ENCODE measurements at places on chromosomes 3 and 15.
A peak's percentile ranks its signal among the peaks of the same experiment; 100 is the strongest.

DNA sequence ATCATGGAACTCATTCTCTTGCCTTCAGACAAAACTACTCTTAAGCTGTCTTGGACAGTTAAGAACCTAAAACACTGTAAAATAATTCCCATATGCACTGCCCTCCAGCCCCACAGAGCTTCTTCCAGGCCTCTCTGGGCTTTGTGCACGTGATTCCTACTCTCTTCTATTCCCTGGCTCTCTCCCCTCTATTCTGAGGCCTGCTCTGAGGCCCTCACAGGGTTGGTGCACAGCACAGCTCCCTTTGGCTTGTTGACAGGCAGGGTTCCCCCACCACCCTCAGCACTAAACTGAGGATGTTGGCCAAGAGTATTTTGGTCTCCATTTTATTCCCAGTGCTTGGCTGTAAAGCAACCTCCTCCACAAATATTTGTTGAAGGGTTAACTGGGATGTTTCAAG lies 13.5 kb downstream of the MRPL46 start:
- no peak overlapping the region for H3K27ac ChIP-seq
- no peak overlapping the region for H3K4me3 ChIP-seq
- H3K36me3 ChIP-seq, result no peaks in the 10 kb centered on the region
- no peak for DNase-seq

DNA sequence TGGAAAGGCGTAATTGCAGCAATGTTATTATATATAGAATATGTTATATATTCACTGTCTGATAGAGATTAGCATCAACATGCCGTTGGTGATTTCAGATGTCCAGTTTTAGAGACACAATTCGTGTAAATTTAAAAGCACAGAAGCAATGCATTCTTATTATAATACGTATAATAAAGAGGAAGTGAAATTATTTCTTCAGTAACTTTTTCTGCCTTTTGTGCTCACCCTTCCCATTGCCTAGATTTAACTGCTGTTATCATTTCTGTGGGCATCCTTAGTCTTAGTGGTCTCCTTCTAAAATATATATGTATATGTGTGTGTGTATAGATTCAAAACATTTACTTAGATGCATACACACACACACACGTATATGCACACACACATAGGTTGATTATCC lies 592.5 kb upstream of the GOLIM4 start:
- DNase-seq, result no peak
- no peaks in the 10 kb centered on the region for H3K4me1 ChIP-seq
- no peaks in the 10 kb centered on the region for H3K27me3 ChIP-seq
- no peak overlapping the region for H3K27ac ChIP-seq

DNA sequence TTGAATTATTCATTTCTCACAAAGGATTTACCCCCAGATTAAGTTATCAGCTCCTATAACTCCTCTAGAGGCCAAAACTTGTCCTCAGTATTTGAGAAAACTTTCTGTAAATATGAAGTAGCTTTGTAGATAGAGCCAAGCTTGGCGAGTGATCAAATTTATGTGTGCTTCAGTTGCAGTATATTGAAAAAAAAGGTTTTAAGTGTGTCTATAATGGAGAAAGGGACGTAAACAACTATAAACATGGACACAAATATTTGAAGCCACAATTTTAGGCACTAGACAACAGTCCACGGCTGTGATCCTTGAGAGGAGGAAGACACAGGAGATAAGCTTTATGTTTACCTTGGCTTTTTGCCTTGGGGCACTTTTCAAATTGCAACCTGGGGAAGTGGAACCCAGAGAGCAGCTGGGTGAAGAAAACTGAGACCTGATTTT lies 118.7 kb downstream of the THRB start:
- no peaks in the 10 kb centered on the region for H3K36me3 ChIP-seq
- no peak overlapping the region for H3K27ac ChIP-seq

- H3K27me3 ChIP-seq, result no peaks in the 10 kb centered on the region
- H3K4me3 ChIP-seq, result no peak overlapping the region
- DNase-seq, result no peak
- H3K36me3 ChIP-seq, result no peaks in the 10 kb centered on the region
- peaks cover 4% of the 10 kb centered on the region for H3K4me1 ChIP-seq
Measured at GRCh38 chr3:138455801-138456716, 21.6 kb downstream of the ESYT3 start.

DNA sequence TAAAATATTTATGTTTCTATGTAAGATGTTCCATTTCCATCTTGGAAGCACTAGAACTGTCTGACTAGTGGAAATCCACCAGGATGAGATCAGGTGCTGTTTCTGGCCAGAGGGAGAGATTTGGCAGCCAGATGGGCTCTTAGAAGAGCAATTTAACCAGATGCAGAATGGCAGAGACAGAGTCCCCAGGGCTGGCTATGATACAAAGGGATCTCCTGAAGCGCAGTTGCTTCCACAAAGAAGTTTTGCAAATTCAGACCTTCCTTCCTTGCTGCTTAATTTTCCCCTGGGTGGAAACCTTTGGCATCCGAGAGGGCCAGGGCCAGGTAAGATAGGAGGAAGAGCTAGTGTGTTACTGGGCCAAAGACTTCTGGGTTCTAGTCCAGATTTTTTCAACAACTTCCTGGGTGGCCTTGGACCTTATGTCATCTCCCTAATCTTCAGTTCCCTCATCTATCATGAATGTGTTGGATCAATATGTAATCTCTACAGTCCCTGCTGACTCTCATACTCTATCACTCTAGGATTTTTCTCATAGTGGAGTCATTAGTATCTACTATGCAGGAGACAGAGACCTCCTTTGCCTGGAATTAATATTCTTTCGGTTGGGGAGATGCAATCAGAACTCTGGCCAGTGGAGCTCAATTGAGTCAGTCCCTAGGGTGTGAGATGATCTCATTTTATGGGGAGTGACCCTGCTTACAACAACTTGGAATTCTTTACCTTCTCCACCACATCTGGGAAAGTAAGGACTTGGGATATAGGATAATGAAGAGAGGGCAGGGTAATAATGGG lies 41.1 kb upstream of the NDUFB4 start:
- no peak overlapping the region for H3K4me3 ChIP-seq
- no peaks in the 10 kb centered on the region for H3K27me3 ChIP-seq
- H3K27ac ChIP-seq, result no peak overlapping the region
- no peaks in the 10 kb centered on the region for H3K36me3 ChIP-seq
- no peak for DNase-seq

GRCh38 chr3:11735638-11736037 lies 91.9 kb upstream of the VGLL4 start:
- H3K27ac ChIP-seq, result no peak overlapping the region
- no peaks in the 10 kb centered on the region for H3K36me3 ChIP-seq
- DNase-seq, result no peak
- H3K4me3 ChIP-seq, result no peak overlapping the region
- peaks cover 19% of the 10 kb centered on the region for H3K27me3 ChIP-seq
- H3K4me1 ChIP-seq, result no peaks in the 10 kb centered on the region

- no peak overlapping the region for H3K4me3 ChIP-seq
- peaks cover 15% of the 10 kb centered on the region for H3K4me1 ChIP-seq
- DNase-seq, result no peak
- no peak overlapping the region for H3K27ac ChIP-seq
- H3K36me3 ChIP-seq, result peaks cover 9% of the 10 kb centered on the region
Measured at GRCh38 chr15:92122259-92122658, 268.8 kb downstream of the SLCO3A1 start.

DNA sequence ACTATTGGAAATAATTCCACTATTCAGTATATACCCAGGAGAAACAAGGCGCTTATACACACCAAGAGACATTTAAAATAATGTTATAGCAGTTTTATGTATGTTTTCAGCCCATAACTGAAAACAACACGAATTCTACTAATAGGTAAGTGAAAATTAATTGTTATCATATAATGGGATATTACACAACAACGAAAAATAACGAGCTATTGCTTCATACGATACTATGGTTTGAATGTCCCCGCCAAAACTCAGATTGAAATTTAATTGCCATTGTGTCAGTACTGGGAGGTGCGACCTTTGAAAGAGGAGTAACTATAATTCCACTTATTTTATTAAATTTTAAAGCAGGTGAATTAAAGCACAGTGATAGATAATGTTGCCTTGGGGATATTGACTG lies 4.0 kb upstream of the CSRNP1 start:
- no peak for DNase-seq
- H3K4me1 ChIP-seq, result peaks cover 10% of the 10 kb centered on the region
- peaks cover 23% of the 10 kb centered on the region for H3K27me3 ChIP-seq

GRCh38 chr3:153244961-153245360 lies 82.9 kb downstream of the RAP2B start:
- no peaks in the 10 kb centered on the region for H3K27me3 ChIP-seq
- no peaks in the 10 kb centered on the region for H3K36me3 ChIP-seq
- H3K4me1 ChIP-seq, result no peaks in the 10 kb centered on the region

GRCh38 chr15:67839499-67839928 lies 331 bp downstream of the RNU6-1 start:
- peak overlapping the region; percentile 98 for H3K4me3 ChIP-seq
- peak overlapping the region; percentile 96 for H3K27ac ChIP-seq
- H3K36me3 ChIP-seq, result peaks cover 2% of the 10 kb centered on the region
- DNase-seq, result no peak
- H3K4me1 ChIP-seq, result peaks cover 46% of the 10 kb centered on the region

DNA sequence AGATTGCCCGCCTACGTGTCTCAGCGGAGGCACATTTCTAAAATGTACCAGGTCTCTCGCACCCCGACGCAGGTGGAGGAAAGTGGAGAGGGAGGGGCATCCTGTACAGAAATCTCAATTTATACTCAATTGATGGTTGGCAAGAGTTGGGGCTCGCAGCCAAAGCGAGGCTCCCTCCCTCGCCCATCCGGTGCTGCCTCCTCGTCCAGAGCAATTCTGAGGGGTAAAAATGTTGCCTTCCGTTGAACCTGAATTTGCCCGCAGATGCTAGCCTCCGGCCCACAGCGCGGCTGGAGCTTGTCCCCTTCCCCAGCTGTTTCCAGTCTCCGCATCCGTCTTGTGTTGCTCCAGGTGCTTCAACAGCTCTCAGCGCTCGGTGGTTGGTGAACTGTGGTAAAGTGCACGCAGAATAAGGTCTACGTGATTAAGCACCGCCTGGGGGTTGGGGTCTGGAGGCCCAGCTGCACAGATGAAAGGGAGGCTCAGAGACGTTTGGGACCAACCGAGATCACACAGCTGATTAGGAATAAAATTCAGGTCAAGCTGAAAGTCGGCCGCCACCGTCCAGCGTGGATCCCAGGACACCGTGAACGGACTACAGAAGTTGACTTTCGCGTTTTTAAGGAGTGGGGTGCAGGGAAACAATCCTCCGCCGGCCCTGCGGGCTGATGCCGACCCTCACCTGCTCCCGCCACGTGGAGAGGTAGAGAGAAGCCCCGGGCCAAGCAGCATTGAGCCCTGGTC lies 846 bp upstream of the POLG start:
- H3K27me3 ChIP-seq, result peaks cover 40% of the 10 kb centered on the region
- DNase-seq, result no peak
- H3K36me3 ChIP-seq, result peaks cover 13% of the 10 kb centered on the region
- H3K4me1 ChIP-seq, result peaks cover 37% of the 10 kb centered on the region

DNA sequence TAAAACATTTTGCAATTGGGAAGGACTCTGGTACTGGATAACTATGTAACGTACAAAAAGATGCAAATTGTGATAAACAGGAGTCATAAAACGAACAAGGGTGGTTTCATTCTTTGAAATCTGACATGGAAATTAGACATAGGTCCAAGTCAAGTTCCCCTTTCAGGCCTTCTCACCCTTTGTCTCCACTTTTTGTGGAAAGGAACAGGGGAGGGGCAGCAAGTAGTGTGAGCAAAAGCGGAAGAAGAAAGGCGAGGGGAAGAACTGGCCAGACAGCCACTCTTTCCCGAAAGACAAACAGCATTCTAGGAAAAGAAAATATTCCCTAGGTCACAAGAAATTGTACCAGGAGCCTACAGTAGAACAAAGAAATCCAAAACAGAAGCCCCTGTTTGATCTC lies 52.6 kb downstream of the MCF2L2 start:
- H3K4me1 ChIP-seq, result peaks cover 15% of the 10 kb centered on the region
- H3K4me3 ChIP-seq, result no peak overlapping the region
- H3K36me3 ChIP-seq, result no peaks in the 10 kb centered on the region
- no peak for DNase-seq
- no peak overlapping the region for H3K27ac ChIP-seq

DNA sequence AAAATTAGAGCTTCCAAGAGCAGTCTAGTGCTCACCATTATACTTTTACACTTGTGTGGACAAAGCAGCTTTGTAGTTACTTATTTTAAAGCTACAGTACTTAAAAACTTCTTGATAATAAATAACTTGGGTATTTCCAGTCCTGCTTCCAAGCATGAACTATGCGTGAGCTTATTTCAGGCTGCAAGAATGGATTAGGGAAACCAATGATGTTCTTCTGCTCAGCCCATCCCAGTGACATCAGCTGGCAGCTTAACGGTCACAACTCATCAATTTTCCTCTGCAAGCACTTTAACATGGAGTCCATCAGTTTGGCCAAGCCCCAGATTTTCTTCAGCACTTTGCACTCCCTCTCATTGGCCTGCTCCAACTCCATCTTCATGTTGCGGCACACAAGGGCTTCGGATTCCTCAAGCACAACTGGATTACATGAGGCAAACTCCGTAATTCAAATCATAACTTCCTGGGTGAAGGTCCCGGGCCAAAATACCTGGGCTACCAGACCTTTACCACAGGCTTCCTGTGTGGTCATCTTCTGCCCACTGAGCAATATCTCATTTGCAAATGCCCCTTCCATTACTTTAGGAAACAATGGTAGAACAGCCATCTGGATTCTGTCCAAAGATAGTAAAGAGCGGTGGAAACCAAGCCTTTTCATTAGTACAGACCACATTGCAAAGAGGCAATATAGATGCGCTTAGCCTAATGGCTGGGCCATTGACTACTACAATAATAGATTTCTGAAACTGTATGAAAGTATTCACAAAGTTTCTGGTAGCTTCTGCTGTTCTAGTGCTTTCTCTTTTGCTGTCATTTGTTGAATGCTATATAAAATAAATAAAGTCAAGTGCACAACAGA lies 87.5 kb upstream of the DAZL start:
- no peak overlapping the region for H3K4me3 ChIP-seq
- H3K27ac ChIP-seq, result no peak overlapping the region
- no peaks in the 10 kb centered on the region for H3K27me3 ChIP-seq
- no peak for DNase-seq
- peaks cover 3% of the 10 kb centered on the region for H3K4me1 ChIP-seq
- no peaks in the 10 kb centered on the region for H3K36me3 ChIP-seq

DNA sequence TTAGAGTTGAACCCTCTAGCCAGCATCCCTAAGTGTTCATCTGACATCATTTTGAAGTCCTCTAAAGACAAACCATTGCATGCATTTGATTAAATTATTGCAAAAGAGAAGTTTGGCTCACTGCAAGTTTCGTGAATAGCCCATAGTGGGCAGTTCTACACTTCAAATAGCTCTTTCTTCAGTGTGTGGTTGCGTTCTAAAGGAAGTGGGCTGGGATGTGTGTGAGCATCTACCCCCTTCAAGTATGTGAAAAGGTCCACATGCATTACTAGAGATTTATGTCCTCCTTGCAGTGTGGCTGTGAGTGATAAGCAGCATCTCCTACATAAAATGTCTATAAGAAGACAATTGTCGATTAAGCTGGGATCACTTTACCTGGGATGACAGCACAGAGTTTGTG lies 54.6 kb downstream of the SST start:
- no peaks in the 10 kb centered on the region for H3K36me3 ChIP-seq
- H3K4me3 ChIP-seq, result no peak overlapping the region
- no peak overlapping the region for H3K27ac ChIP-seq
- H3K4me1 ChIP-seq, result peaks cover 13% of the 10 kb centered on the region
- no peaks in the 10 kb centered on the region for H3K27me3 ChIP-seq
